Activated CD4-positive, alpha-beta T cell treated with anti-CD3 and anti-CD28 coated beads for 48 hours (primary cell): ENCODE measurements at places on chromosomes 2 and 18.

GRCh38 chr2:18066066-18066465 lies 187.6 kb downstream of the KCNS3 start:
- no peak for DNase-seq

DNA sequence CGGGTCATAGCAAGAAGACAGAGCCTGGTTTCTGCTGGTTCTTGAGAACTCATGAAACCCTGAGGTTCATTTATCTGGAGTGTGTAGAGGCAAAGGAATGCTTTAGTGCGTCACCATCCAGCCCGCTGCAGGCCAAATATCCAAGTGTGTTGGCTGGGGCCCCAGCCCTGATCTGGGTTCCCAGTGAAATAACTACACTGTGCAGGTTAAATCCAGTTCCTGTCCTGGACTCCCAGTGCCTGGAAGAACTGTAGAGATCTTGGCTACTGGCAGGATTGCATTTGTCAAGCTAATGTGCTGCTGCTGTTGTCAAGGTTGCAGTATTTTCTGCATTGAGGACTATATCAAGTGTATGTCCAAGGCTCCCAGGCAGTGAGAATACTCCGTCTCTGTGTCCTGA lies 89.9 kb downstream of the MAPK4 start:
- no peak for DNase-seq

DNA sequence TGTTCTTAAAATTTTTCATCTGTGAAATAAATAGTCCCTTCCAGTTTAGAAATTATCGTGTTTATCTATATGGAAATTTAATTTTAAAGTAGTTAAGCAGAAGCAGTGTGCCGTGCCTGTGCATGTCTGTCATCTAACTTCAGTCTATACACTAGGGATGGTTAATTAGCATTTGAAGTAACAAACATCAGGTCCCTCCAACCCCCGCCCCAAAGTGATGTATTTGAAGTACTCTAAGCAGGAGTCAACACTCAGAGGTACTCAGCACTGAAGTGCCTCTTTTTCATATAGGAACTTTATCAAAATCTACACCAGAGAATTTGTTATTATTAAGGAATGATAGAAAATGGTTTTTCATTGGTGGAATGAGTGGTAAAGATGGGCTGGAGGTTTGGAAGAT lies 33.0 kb downstream of the LANCL1 start:
- DNase-seq = no peak

GRCh38 chr18:48842259-48843061 lies 108.3 kb downstream of the SMAD7 start:
- DNase-seq = peak; percentile 29

- no peak for DNase-seq
These were observed 318.9 kb upstream of the ACVR2A start for GRCh38 chr2:147525819-147526489.

- no peak for DNase-seq
These were observed 2.0 kb upstream of the ECEL1 start for GRCh38 chr2:232489516-232490220.

GRCh38 chr2:204024503-204024902 lies 87.9 kb downstream of the ICOS start:
- DNase-seq = no peak

DNA sequence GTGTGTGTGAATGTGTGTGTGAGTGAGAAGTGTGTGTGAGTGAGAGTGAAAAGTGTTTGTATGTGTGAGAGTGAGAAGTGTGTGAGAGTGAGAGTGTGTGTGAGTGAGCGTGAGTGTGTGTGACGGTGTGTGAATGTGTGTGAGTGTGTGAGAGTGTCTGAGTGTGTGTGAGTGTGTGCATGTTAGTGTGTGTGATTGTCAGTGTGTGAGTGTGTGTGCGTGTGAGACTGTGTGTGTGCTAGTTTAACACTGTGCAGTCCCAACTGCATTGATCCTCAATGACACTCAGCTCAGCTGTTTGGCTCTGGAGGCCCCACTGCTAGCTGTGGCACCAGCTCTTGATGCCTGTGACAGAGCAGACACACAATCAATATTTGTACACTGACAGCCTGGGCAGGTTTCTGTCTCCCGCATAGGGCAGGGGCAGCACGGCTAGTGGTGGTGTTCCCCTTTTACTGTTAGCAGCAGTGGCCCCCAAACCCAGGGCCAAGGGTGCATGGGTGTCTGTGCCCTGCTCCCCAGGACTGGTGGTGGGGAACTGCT lies 135.0 kb downstream of the INHBB start:
- no peak for DNase-seq

DNA sequence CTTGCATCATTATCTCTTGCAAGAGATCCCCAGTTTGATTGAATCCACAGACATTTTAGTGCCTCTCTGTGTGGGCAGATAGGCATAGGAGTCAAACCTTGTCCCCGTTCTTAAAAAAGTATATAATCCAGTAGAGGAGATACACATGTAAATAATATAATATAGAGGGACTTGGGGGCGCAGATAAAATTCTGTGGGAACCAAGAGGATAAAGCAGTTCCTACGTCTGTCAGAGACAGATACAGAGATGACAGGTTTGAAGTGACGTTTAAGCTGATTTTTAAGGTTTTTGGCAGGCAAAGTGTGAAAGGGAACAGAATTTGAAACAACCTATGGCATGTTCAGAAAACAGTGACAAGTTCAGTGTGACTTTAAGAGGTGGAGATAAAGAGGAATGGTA lies 63.1 kb downstream of the CAB39 start:
- DNase-seq = no peak

DNA sequence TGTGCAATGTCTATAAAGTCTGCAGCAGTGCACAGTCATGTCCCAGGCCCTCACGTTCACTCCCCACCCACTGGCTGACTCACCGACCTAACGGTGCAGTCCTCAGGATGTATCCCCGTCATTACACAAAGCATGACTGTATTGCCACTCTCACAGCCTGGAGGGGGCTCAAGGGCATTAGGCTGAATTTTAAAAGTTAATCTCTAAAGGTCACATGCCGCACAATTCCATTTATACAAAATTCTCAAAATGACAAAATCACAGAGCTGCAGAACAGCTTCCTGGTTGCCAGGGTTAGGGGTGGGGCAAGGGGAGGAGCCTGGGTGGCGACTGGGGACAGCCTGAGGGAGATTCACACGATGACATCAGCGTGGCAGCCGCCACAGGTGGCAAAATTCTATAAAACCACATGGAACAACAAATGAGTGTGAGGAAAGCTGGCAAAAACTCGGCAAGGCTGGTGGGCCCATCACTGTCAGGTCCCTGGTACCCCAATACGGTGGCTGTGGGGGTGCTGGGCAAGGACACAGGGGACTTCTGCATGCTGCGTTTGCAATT lies 97.6 kb downstream of the NDUFA10 start:
- DNase-seq = peak; percentile 84

- DNase-seq = no peak
These were observed 78.8 kb upstream of the TGFA start for GRCh38 chr2:70632388-70632787.

- DNase-seq = no peak
These were observed 26.0 kb downstream of the TMEM127 start for GRCh38 chr2:96239745-96240264.

GRCh38 chr18:67581178-67581577 lies 64.7 kb upstream of the DSEL start:
- DNase-seq = no peak

- peak; percentile 73 for DNase-seq
These were observed 44.9 kb downstream of the PARD6G start for GRCh38 chr18:80202264-80202998.

GRCh38 chr2:45818591-45818990 lies 167.1 kb downstream of the PRKCE start:
- DNase-seq = no peak

DNA sequence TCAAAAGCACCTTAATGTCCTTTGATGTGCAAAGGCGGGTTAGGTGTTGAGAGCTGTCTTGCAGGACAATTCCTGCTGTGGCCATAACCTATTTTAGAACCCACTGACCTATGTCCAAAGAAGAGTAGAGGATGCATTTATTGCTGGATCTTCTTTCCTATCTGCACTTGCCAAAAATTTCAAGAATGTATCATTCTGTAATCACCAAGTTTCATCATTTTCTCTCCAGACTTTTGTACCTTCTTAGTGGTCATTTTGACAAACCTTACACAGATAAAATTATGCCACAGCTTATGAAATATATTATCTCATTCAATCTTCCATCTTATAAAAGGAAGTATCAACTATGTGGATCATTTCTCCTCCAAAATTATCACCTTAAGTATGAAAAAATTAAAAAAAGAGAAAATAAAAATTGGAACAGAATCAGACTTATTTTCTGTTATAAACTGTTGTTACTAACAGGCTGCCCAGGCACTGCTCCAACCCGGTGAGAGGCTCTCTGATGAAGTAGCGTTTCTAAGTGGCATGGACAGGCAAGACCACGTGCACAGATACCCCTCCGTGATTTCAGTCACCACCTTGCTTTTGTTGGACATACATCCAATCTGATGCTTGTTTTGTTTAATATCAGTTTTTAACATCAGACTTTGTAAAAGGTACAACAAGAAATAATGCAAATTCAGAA lies 559.9 kb upstream of the ID2 start:
- DNase-seq = no peak
